ENCODE measurements at places on chromosomes 2 and 18.

DNA sequence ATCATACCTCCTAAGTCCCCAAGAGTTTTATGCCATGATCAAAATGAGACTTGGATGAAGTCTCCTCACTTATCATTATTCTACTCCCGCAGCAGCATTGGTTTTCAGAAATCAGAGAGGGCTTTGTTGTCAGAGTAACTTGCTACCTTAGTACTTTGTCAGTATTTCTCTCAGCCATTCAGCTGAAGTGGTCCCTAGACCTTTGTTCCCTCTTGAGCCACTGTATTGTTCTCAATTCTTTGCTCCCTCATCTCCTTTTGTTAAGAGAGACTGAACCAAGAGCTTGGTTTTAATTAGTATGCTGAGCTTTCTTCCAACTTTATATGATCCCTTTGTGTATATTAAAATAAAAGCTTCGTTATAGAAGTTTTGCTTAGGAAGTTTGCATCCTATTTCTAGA lies 133.4 kb downstream of the DOCK10 start:
- DNase-seq, result no peak

DNA sequence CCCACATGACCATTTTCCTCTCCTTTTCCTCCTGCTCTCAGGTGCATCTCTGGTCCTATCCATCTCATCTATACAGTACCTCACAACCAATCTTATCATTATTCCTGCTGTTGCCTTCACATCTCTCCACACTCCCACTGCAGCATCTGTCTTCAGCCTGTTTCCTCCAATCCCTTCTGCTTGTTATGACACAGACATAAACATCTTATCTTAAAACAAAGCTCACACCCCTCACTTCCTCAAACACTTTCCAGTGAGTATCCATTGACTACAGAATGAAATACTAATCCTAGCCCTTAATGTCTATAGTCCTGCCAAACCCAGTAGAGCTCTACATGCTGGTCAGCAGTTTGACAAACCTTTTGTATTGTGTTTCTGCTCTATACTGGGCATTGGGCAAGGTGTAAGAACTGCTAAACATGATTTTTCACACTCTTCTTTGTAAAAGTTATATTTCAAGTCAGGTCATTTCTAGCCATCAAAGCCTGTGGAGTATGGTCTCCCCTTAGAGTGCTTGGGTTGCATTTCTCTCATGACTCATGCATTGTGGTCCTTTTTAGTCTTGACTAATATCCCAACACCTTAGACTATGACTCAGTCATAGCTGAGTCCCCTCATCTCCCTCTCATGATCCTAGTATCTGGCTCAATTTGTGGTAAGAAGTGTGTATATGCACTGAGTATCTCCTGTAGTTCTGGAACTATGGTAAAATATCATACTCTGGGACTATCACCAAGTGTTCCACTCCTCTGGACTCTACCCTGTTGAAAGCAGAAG lies 187.0 kb downstream of the CYRIA start:
- DNase-seq, result no peak

GRCh38 chr2:223932816-223933800 lies 12.0 kb downstream of the WDFY1 start:
- no peak for DNase-seq

DNA sequence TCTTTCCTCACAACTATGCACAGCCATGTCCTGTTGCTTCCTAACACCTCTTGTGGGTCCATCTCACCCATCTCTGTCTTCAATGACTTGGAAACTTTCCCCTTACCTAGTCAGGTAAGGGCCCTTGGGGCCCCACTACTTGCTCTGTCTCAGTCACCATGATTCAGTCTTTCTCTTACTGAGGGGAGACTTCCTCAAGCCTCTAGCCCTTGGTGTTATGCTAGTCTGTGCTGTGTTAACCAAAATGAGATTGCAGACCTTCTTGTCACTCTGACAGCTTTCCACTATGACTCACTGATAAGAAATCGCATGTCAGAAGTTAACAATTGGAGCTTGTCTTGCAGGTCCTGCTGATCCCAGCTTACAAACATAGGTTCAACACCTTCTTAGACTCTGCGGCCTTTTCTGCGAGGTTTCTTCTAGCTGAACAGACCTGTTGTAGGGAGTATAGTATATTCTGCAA lies 65.3 kb downstream of the WDR75 start:
- DNase-seq, result no peak

DNA sequence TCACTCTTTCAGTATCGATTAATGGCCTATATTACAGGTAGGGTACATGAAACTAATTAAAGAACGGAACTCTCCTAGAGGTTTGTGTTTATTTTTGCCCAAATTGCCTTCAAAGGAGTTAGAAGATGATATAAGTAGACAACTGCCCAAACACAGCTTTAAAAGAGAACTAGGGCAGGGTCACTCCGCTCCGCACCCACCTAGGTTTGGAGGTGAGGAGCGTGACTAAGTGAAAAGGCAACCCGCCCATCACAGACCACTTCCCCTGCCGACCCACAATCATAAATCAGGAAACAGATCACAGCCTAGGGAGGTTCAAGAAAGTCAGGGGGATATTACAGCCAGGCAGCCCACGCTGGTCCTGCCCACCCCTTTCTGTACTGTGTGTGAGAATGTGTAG lies 166.7 kb downstream of the C1D start:
- DNase-seq, result no peak

GRCh38 chr2:38120829-38121228 lies 44.9 kb upstream of the CYP1B1 start:
- no peak for DNase-seq

- no peak for DNase-seq
Measured at GRCh38 chr2:111897924-111898702, at the start of gene MERTK. MERTK (plus strand) TSS chr2:111898607; CDS start chr2:111898736, 129 bp downstream.

GRCh38 chr2:218008060-218009040 lies 5.6 kb upstream of the TNS1 start:
- DNase-seq, result no peak

DNA sequence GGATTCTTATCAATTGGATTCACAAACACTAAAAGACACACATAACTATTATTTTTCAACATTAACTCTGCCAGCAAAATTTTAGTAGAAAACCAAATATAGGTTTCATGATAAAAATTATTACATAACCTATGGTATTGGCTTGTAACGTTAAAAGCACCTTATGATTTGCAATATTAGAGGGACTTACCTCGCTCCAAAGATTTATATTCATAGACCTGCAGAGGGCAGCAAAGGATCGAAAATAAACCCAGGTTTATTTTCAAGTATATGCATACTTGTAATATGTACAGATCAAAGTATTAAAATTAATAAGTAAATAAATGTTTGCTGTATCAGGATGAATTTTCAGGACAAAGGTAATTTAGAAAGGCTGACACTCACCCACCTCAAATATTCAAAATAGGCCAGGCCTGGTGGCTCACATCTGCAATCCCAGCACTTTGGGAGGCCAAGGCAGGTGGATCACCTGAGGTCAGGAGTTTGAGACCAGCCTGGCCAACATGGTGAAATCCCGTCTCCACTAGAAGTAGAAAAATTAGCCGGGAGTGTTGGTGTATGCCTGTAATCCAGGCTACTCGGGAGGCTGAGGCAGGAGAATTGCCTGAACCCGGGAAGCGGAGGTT lies 45.3 kb downstream of the LRPPRC start:
- no peak for DNase-seq

- no peak for DNase-seq
Measured at GRCh38 chr2:189609853-189610252, 29.3 kb upstream of the SLC40A1 start.

- no peak for DNase-seq
Measured at GRCh38 chr2:173119944-173120343, 44.3 kb downstream of the MAP3K20 start.

DNA sequence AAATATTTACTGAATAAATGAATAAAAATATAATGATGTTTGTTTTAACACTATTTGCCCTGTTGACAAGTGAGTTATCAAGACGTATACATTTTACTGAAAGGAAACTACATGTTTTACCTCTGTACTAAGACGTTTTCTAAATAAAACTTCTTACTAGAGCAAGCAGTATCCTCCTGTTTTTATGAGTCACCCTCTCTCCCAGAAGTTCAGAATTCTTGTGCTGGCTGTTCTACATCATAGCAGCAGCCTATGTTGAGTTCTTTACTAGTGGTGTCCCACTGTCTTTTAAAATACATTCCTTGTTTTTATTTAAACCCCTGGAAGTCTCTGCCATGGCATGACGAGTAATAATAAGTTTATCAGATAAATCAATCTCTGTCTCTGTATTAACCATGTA lies 297.4 kb downstream of the CALCRL start:
- no peak for DNase-seq

- no peak for DNase-seq
Measured at GRCh38 chr18:9809697-9810096, 76.1 kb upstream of the TXNDC2 start.

- DNase-seq, result no peak
Measured at GRCh38 chr2:226763320-226763719, 36.3 kb downstream of the IRS1 start.

DNA sequence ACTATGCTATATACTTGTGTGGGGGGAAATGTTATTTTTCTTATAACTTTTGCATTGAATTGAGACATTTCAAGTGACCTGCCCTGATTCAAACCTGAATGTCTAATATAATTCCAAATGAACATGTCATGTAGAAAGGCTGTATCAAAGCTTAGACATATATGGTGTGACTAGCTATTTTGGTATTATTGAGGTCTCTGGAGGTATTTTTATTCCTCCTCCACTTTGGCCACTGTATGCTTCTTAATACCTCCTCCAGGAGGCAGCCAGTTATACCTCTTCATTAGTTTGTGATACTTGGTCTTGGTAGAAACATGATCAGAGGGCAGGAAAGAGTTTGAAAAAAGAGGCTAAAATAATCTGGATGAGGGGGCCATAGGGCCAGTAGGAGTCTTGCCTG lies 217.1 kb downstream of the TCF4 start:
- DNase-seq, result no peak

- DNase-seq, result no peak
Measured at GRCh38 chr2:98560256-98560771, 48.0 kb downstream of the COA5 start.

- DNase-seq, result no peak
Measured at GRCh38 chr2:55519938-55520885, 694 bp downstream of the CFAP36 start.

GRCh38 chr2:25491966-25492532 lies 150.3 kb upstream of the DNMT3A start:
- no peak for DNase-seq

- DNase-seq, result no peak
Measured at GRCh38 chr2:118056165-118056534, 32.1 kb upstream of the INSIG2 start.

GRCh38 chr2:10385933-10386773 lies 62.0 kb downstream of the ODC1 start:
- no peak for DNase-seq

DNA sequence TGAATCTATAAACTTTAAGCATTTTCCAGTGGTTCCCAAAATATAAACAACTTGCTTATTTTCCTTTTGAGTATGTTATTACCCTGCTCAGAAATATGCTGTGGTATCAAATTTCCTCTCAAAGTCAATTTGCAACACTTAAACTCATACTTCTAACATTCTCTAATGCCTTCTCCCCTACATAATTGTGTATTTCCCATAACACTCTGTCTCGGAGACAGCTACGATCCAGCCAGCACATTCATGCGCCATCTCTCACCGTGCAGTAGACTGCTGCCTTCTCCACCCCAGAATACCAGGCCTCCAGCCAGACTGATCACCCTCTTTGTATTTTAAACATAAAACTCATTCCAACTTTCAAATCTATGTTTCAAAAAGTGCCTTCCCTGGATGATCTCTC lies 41.8 kb downstream of the TIMM21 start:
- DNase-seq, result no peak

DNA sequence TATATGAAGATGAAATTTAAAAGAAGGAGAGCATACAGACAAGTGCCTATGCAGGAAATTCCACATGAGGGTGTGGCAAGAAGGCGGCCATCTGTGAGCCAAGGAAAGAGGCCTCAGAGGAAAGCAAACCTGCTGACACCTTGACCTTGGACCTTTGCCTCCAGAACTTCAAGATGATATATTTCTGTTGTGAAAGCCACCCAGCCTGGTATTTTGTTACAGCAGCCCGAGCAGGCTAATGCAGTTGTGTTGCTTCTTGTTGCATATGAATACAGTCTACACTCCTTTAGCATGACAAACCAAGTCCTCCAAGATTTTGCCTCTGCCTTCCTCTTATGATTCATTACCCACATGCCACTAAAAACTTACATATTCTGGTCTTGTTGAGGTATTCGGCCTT lies 374.8 kb upstream of the TRIB2 start:
- no peak for DNase-seq

DNA sequence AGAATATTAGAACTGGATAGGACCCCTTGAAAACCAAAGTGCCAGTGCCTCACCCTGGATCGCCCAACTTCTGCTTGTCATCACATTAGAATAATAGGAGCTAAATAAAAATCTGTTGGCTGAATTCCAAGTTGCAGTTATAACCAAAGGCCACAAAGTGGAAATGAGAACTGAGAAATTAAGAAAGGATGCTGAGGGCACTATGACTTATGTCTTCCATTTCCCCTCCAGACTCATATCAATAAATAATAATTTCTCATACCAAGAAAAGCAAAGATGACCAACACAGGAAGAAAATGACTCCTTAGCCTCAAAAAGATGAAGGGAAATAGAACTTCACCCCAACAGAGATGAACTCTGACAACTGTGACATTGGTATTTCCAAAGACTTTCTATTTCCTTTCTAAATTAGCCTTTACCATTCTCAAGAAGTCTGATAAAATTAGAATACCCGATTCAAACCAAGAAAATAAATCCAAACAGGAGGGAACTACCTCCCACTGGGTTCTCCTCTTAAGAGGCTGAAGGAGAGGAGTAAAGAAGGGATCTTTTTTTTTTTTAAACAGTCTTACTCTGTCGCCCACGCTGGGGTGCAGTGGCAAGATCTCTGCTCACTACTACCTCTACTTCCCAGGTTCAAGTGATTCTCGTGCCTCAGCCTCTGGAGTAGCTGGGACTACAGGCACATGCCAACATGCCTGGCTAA lies 46.5 kb upstream of the EPG5 start:
- no peak for DNase-seq

DNA sequence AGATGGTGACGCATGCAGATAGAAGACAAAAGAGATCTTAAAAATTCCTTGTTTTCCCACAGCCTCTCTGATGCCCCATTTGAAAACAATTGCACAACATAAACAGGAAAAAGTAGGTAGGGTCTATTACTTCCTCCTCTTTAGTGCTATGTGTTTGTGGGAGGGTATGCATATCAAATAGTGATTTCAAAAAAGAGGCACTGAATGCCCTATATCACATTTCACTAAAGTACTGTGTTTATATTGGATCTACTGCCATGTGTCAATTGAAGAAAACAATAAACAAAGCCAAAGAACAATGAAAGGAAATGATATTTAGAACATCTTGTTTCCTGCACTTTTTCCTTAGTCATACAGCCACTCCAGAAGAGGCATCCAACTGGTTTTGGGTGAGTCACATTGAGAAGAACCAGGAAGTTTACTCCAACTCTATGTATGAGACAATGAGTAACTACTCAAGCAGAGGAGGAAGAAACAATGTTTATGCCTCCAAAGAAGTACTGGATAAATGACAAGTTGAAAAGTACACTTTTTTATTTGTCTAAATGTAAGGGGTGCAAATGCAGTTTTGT lies 583.6 kb downstream of the FBXO15 start:
- no peak for DNase-seq
